ENCODE measurements at places on chromosomes 2 and 18.

DNA sequence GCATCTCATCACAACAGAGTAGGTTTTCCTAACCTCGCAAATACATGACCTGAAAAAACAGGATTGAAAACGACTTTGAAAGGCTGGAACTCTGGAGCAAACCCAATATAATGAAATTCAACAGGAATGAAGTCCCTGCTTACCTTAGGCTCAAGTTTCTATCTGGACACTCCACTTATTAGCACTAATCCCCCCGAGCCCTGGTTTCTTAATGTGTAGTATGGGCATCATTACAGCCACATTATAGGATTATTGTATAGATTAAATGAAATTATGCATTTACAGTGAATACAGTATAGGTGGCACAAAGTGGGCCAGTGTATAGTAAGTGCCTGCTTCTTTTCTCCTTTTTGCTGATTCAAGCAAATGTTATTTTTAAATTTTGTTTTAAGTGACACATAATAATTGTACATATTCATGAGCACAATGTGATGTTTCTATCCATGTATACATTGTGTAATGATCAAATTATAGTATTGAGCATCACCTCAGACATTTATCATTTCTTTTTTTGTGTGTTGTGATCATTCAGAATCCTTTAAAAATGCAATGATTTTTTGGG, 114.7 kb upstream of the THOC1 start:
- DNase-seq = no peak

- DNase-seq = no peak
These were observed 1.3 kb upstream of the ZNF516 start for GRCh38 chr18:76496194-76496890.

DNA sequence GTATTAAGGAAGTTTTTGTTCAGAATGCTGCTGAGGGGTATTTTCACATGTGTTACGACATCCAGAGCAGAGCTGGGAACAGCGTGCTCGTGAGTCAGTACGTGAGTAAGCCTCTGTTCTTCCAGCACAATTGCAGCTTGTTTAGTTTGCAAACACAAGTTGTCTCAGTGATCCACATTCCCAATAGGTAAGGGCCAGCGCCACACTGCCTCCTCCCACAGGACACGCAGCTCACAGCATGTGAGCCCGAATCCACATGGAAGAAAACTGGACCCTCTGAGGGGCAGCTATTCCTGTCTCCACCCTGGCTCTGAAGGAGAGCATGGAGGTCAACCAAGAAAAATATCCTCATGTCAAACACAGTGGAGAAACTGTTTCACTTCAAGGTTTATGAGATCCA, 173.9 kb upstream of the PID1 start:
- DNase-seq = peak; percentile 49

DNA sequence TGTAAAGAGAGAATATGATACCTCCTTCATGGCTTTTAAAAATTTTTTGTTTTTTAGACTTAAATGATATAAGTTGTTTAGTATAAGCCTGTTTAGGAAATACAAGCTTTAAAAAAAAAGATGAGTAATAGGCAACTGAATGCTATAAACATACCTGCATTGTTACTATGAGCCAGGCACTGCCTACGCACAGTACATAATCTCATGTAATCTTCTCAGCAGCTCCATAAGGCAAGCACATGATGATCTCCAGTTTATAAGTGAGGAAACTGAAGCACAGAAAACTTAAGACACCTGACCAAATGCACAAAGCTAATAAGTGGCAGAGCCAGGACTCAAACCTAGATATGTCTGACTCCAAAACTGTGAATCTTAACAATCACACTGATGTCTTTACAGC, 156.3 kb upstream of the SLC1A4 start:
- no peak for DNase-seq

- DNase-seq = no peak
These were observed 210.5 kb downstream of the ALPK2 start for GRCh38 chr18:58418361-58418760.

All from anterior cingulate cortex (tissue), 58 donors.